Activated T-cell treated with anti-CD3 and anti-CD28 coated beads for 1 hour (primary cell): ENCODE measurements at places on chromosomes 5 and 9.

DNA sequence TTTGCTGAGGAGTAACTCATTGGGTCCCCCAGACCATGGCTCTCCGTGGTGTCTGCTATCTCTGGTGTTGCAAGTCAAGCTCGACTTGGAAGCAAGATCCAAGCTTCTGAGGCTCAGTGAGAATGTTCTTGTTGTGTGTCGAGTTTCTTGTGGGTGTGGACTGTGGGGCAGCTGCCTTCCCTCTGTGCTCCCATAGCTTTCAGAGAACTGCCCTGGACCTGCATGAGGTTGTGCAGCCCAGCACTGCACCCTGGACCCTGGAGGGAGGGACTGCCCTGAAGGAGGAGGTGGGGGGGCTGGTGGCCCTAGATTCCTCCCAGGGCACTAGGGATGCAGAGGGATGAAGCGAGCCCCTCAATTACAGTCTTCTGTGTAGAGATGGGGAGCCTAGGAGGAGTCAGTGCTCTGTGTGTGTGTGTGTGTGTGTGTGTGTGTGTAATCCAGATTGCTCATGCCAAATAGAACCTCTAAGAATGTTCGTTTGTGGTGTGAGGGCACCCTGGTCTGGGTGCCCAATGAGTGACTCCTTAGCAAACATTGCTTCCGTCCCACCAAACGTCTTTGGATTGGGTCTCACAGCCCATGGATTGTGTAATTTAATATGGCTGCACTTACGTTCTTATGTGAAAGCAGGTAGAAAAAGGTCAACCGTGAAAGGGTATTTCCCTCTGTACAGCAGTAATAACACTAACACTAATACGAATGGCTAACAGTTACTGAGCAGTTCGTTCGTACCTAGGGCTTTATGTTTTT lies 143.3 kb upstream of the LMX1B start:
- DNase-seq, result no peak

DNA sequence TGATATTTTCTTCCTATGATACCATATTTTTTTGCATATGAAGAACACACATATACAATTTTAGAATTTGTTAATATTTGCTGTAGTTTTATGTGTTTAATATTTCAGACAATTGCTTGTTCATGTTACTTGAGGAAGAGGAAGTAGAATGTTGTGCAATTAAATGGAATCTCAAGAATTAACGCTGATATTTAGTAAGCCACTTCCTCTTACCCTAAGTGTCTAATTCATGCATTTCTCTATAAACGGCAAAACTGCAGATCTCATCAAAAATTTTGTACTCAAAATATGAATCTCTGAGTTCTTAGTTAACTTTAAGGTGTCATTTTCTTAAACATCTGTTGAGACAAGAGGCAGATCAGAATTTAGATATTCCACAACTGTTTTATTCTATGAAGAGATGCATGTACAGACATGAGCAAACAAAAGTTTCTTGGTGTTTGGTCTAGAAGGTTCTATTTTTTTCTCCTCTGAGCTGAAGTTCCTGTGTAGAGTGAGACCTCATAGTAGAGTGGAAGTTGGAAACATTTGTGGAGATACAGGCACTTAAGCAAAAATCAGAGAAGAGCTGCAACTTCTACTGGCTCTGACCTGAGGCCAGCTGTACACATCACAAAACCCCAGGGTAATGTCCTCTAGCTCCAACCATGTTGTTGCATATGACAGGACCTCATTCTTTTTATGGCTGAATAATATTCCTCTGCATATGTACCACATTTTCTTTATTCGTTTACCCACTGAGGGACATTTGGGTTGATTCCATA lies 16.6 kb upstream of the TGFBI start:
- DNase-seq, result no peak

DNA sequence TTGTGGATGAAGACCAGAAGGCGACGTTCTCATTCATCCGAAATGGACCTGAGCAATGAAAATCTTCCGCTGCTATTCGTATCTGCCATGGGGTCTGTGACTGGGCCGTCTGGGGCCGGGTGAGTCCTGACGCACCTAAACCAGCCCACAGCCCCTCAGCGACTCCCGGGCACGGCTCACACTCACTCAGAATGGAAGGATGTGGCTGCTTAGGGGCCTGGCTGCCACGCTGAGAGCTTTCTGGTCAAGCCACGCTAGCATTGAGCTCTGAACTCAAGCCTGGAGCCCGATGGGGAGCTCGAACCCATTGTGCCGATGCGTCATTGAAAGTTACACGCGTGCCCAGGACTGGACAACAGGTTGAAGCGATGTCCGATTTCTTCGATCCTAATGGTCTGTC lies 97.8 kb downstream of the MRPL36 start:
- no peak for DNase-seq

DNA sequence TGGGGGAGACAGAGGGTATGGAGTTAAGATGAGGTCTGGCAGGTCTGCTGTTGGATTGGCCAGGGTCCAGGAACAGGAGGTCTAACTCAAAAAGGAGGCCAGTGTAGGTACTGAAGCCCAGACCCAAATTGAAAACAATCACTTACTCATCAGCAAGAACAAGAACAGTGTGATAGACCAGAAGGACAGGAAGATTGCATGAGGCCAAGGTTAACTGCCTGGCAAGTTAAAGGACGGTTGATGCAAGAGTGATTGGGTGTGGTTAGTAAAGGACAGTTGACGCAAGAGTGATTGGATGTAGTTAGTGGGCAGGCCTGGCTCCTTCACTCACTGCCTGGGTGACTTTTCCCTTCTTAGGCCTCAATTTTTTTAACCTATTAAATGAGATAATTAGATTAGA lies 132.6 kb downstream of the PDZD2 start:
- DNase-seq, result no peak

- no peak for DNase-seq
These were observed 169.0 kb downstream of the PDZD2 start for GRCh38 chr5:31807789-31808540.

DNA sequence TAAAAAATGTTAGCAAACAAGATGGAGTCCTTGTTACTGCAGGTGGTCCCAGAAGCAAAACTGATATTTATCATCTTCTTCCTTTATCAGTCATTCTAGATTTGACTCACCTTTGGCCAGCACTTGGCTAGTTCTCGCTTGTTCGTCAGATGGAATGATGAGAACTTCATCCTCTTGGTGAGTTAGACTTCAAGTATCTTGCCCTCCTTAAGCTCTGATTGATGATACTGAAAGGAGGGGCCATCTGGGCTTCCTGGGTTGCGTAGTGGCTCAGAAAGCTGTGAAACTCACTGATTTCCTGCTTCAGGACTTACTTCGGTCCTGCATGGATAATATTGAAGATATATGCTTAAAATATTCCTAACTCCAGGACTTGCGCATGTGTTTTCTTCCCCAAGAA lies 1248.2 kb upstream of the CDH9 start:
- DNase-seq, result no peak

GRCh38 chr5:7690557-7690956 lies 160.4 kb downstream of the CFAP90 start:
- no peak for DNase-seq

GRCh38 chr5:10283927-10284635 lies 23.6 kb downstream of the CMBL start:
- DNase-seq, result peak; percentile 77

DNA sequence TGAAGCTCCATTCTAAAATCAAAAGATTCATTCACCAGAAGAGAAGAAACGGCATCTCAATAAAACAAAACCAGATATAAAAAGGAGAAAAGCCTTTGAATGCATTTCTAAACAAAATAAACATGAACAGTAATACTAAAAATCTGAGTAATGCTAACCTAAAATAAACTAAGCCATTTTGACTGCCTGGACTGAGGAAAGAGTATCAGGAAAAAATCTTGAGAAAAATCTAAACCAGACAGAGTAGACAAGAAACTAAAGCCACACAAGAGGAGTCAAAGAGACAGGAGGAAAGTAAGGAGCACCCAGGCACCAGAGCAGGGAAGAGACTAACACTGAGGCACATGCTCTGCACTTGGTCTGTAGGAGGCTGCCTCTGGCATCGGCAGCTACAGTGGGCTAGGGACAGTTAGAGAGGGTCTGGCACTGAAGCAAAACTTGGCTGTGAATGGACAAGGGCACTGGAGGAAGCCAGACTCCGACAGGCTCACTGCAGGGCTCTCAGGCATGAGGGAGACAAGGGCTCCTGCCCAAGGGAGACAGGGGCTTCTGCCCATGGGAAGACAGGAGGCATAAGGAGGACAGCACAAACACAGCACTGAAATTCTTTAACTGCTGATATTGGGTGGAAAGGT lies 50.2 kb downstream of the DROSHA start:
- DNase-seq, result no peak

DNA sequence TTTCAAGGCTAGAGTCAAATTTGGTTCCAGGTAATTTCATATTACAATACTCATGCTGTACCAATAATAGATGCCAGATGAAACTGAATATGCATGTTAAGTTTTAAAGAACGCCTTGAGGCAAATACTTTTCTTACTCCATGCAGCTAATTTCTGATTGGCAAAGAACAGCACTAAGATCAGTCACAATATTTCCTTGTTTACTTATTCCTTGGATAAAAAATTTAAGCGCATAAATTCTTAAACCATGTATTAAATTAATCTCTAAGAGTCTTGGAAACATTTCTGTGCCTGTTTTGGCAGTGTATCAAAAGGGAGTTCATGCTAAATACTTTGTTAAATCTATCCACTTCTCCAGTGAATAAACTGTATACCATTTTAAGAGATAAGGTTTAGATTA lies 173.5 kb downstream of the SLC12A2 start:
- DNase-seq, result no peak

GRCh38 chr9:22044583-22044982 lies 35.5 kb upstream of the CDKN2B start:
- no peak for DNase-seq

GRCh38 chr9:114318416-114318815 lies 4.5 kb upstream of the ORM1 start:
- no peak for DNase-seq

- DNase-seq, result no peak
These were observed 424.2 kb downstream of the SPATA31D1 start for GRCh38 chr9:82412586-82413305.

DNA sequence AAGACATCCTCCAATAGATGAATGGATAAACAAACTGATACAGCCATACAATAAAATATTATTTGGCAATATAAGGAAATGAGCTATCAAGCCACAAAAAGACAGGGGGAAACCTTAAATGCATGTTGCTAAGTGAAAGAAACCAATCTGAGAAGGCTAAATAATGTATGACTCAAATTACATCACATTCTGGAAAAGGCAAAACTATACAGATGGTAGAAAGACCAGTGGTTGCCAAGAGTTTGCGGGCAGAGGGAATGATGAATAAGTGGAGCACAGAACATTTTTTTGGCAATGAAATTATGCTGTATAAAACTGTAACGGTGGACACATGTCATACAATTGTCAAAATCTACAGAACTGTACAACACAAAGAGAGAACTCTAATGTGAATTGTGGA lies 63.3 kb downstream of the CSF2 start:
- DNase-seq, result no peak

- DNase-seq, result no peak
These were observed 306.5 kb upstream of the ITGA1 start for GRCh38 chr5:52481201-52481600.

DNA sequence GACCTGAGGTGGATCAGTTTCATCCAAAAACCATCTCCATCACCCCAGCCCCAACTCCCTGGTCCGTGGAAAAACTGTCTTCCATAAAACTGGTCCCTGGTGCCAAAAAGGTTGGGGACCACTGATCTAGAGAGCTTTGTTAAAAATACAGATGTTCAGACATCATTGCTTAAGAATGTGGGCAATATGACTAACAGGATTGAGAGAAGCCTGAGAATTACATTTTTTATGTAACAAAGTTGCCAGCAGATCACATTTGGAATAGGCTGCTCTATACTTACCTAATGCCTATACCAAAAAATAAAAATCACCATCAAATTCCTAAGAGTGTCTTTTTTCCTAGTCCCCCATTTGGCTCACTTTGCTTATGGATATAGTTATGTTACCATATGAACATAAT lies 143.3 kb downstream of the RAPGEF6 start:
- no peak for DNase-seq

GRCh38 chr5:90071066-90071465 lies 338.5 kb downstream of the CETN3 start:
- DNase-seq, result no peak

DNA sequence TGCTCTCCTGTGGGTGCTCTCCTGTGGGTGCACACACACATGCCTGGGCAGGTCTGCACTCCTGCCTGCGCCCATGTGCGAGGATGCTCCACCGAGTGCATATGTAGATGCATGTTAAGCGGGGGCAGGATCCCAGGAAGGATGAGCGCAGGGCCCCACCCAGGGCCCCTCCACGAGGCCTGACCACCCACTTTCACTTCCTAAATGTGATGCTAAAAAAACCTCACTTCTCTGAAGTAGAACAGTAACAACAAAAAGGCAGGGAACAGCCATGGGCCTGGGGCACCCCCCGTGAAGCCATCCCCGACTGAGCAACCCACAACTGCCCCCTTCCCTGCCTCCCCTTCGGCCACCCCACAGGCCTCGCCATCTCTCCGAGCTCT lies 48.2 kb upstream of the SARDH start:
- no peak for DNase-seq

- DNase-seq, result no peak
These were observed 28.1 kb downstream of the TMOD1 start for GRCh38 chr9:97529363-97530076.

DNA sequence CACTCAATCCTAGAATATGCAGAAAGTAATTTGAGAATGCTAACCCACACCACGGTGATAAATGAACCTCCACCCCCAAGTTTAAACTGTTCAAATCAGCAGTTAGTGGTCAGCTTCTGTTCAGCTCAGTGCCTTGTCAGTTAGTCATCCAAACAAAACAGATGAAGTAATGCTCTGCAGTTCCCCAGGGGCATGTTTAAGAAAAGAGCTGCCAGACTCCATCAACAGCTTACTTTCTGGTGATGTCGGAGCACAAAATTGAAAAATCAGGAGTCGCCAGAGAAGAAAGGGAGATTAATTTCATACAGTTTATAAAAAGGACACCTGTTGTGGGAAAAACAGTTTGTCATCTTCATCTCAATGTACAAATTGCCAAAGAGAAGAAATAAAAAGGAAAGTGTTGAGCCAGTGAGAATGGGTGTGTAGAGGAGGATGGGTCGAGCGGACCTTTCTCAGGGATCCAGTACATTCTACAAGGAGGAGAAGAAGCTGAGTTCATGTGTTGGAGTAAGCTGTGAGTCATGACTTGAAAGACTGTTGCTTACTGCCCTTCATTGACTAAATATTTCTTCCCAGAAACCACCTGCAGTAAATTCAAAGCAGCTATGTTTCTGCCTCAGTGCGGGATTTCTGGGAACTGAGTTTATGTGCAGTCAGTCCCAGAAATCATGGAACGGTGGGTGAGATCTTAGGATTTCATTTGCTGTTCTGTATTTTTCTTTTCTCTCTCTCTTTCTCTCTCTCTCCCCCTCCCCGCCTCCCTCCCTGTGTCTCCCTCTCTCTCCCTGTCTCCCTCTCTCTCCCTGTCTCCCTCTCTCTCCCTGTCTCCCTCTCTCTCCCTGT lies 13.7 kb downstream of the TRIO start:
- DNase-seq, result no peak

DNA sequence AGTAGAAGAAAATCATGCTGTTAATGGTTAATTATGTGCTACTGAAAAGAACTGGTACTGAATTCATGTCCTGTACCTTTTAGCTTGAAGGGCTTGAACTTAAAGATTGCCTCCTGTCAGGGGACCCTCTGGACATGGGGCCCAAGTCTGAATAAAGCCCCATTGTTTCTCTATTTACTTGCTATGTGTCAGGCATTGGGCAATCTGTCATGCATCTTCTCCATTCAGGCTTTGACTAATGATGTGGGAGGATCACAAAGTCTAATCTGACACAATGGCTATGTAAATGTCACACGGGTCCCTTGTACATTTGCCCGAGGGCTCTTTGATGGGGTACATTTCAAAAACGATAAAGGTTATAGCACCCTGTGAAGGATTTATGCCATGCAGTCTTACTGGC lies 64.0 kb upstream of the TUSC1 start:
- DNase-seq, result no peak
